Thymus (tissue), 14 donors: ENCODE measurements at places on chromosomes 3 and 15.
A peak's percentile ranks its signal among the peaks of the same experiment; 100 is the strongest.

DNA sequence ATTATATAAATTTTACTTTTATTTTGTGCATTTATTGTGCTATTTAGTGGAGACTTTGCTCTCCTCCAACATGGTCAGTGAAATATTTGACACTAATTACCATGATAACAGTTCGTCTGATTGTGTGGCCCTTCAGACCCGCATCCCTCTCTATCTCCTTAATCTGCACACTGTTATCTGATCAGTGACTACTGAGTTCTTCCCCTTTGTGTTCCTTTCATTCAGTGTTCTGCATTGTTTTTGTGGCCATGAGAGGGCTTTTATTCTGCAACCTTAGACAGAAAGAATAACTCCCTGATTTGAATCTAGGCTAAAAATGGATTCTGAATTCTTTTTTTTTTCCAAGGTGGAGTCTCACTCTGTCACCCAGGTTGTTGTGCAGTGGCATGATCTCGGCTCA, 11.9 kb upstream of the FMN1 start:
- no peaks in the 10 kb centered on the region for H3K4me1 ChIP-seq
- H3K27me3 ChIP-seq, result no peaks in the 10 kb centered on the region
- H3K36me3 ChIP-seq, result no peaks in the 10 kb centered on the region
- H3K4me3 ChIP-seq, result no peak overlapping the region

DNA sequence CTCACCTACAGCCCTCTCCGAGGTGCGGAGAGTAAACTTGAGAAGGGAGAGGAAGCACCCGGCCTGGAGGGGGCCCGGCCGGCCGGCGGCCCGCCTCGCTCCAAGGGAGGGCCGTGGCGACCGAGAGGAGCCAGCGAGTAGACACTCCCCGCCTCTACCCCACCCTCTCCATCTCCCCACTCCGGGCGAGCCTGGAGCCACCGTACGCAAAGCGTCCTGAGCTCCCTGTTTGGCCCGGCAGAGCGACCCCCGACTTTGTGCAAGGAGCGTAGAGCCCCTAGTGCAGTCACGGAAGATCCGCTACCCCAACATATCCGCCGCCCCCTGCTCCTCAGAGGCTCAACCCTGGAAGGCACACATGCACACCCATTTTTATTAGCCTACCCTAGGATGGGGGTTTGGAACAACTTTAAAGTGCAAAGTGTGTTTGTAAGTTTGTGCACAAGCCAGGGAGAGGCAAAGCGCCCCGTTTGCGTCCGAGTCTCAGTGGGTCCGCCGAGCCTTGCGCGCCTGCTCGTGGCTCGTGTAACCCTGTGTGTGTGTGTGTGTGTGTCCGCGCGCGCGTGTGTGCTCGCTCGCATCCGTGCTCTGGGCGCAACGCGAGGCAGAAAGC, 508 bp upstream of the SMAD6 start:
- peak overlapping the region; percentile 52 for H3K4me3 ChIP-seq
- no peak for DNase-seq
- no peaks in the 10 kb centered on the region for H3K36me3 ChIP-seq
- H3K4me1 ChIP-seq, result peaks cover 30% of the 10 kb centered on the region
- H3K27ac ChIP-seq, result peak overlapping the region; percentile 8

DNA sequence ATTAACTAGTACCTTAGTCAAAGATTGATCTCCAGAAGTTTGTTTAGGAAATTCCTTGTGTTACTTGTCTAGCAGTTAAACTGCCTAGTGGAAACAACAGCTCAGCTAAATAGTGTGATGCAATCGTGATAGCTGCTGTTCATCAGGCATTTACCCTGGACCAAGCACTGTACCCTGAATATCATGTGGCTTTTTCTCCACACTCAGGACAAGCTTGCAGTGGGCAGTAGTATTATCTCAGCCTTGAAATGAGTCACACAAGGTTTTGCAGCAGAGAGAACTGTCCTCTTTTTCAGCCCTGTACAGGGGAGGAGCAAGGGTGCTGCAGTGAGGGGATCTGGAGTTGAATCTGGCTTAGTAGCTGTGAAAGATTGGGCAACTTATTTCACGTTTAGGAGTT, 208.4 kb downstream of the TP63 start:
- H3K27ac ChIP-seq, result no peak overlapping the region
- H3K27me3 ChIP-seq, result no peaks in the 10 kb centered on the region
- H3K4me3 ChIP-seq, result no peak overlapping the region

GRCh38 chr3:124688581-124689454, 41.4 kb upstream of the UMPS start:
- DNase-seq, result peak; percentile 71
- no peaks in the 10 kb centered on the region for H3K4me1 ChIP-seq
- H3K27me3 ChIP-seq, result no peaks in the 10 kb centered on the region
- no peaks in the 10 kb centered on the region for H3K36me3 ChIP-seq
- H3K27ac ChIP-seq, result no peak overlapping the region
